ENCODE measurements at places on chromosomes 6 and 20. TPM values are rescaled to one million over a fixed set of nuclear protein-coding genes. Genes with fewer than 3 reads are reported as not detected.
A peak's percentile ranks its signal among the peaks of the same experiment; 100 is the strongest.

- DNase-seq: peak; percentile 55
- no peak overlapping the region for H3K27ac ChIP-seq
- no peaks in the 10 kb centered on the region for H3K36me3 ChIP-seq
- peaks cover 5% of the 10 kb centered on the region for H3K4me1 ChIP-seq
- no peak overlapping the region for H3K4me3 ChIP-seq
- H3K27me3 ChIP-seq: no peaks in the 10 kb centered on the region
Measured at GRCh38 chr6:109671733-109672132, 19.3 kb downstream of the AK9 start.

GRCh38 chr6:29696147-29697125 is 15.5 kb upstream of the ZFP57 start:
- no peak overlapping the region for H3K4me3 ChIP-seq
- H3K4me1 ChIP-seq: no peaks in the 10 kb centered on the region
- H3K36me3 ChIP-seq: no peaks in the 10 kb centered on the region
- no peak for DNase-seq
- no peak overlapping the region for H3K27ac ChIP-seq

DNA sequence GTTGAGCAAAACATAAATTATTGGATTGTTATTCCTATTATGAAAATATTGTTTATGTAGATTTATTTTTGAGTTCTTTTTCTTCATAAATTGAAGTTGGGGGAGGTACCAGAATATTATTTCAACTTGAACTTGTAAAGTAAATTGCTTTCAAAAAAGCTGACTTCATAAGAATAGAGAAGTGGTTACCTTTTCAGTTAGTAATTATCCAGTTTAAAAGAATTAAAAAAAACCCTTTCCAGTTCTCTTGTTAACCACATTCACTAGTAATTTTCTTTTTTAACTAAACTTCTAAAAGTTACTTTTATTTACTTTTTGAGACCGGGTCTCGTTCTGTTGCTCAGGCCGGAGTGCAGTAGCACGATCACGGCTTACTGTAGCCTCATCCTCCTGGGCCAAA is 124.3 kb downstream of the CDKAL1 start:
- H3K27ac ChIP-seq: no peak overlapping the region
- H3K4me3 ChIP-seq: no peak overlapping the region
- DNase-seq: no peak
- H3K36me3 ChIP-seq: no peaks in the 10 kb centered on the region

DNA sequence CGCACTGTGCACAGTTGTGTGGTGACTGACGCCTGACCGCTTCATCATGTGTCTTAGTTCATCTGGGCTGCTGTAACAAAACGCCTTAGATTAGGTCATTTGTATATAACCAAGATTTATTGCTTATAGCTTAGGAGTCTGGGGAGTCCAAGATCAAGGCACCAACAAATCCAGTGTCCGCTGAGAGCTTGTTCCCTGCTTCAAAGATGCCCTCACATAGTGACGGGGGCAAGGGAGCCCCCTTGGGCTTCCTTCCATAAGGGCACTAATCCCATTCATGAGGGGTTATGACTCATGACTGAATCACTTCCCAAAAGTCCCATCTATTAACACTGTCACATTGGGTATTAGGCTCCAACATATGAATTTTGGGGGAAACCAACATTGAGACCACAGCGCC is 34.6 kb downstream of the CYP24A1 start:
- H3K4me3 ChIP-seq: no peak overlapping the region
- no peaks in the 10 kb centered on the region for H3K27me3 ChIP-seq

DNA sequence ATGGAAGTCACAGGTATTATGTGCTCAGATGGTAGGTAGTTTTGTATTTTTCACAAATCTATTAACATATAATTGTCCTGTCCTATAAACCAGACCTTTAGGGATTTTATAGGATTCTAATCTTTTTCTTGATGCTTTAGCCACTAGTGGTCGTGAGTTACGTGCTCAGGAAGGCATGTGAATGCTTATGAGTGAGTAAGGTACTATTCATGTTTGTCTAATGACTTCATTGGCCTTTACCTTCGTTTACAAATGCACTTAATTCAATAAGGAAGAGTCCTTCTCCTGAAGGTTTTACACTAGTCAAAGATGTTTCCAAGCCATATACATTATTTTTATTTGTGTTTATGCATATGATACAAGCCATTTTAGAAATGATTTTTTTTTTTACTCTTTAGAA is 23.0 kb downstream of the PACRG start:
- DNase-seq: peak; percentile 65
- H3K27ac ChIP-seq: peak overlapping the region; percentile 1
- H3K4me1 ChIP-seq: no peaks in the 10 kb centered on the region
- no peaks in the 10 kb centered on the region for H3K27me3 ChIP-seq
- no peaks in the 10 kb centered on the region for H3K36me3 ChIP-seq
- no peak overlapping the region for H3K4me3 ChIP-seq

- H3K4me3 ChIP-seq: peak overlapping the region; percentile 72
- no peaks in the 10 kb centered on the region for H3K36me3 ChIP-seq
- no peak for DNase-seq
- peaks cover 45% of the 10 kb centered on the region for H3K4me1 ChIP-seq
- peak overlapping the region; percentile 57 for H3K27ac ChIP-seq
- H3K27me3 ChIP-seq: no peaks in the 10 kb centered on the region
Measured at GRCh38 chr20:328027-328974, 2.9 kb downstream of the SOX12 start.

DNA sequence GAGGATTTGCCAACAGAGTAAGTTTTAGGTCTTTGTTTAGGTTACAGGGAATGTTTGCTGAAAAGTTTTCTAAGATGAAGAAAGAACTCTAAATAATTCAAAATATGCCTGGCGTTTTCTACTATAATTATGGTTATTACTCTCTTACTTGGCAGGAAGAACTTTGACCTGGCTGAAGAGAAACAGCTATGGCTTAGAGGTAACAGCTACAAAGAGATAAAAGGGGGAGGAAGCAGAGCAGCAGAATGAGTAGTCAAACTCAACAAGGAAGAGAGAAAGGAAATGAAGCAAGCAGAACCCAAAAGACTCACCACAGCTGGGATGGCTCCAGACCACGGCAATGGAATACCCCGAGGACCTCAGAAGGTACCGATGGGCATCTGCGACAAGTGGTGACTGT is 95.6 kb downstream of the KIF16B start:
- no peak overlapping the region for H3K4me3 ChIP-seq
- H3K27me3 ChIP-seq: no peaks in the 10 kb centered on the region
- H3K27ac ChIP-seq: no peak overlapping the region
- H3K36me3 ChIP-seq: no peaks in the 10 kb centered on the region
- H3K4me1 ChIP-seq: no peaks in the 10 kb centered on the region
- DNase-seq: no peak

- no peak overlapping the region for H3K27ac ChIP-seq
- peaks cover 23% of the 10 kb centered on the region for H3K36me3 ChIP-seq
- H3K4me1 ChIP-seq: no peaks in the 10 kb centered on the region
- no peaks in the 10 kb centered on the region for H3K27me3 ChIP-seq
- no peak overlapping the region for H3K4me3 ChIP-seq
Measured at GRCh38 chr6:149385998-149386646, 13.9 kb upstream of the SUMO4 start.

GRCh38 chr6:57432157-57432556 is 114.7 kb downstream of the PRIM2 start:
- no peak overlapping the region for H3K27ac ChIP-seq
- no peaks in the 10 kb centered on the region for H3K27me3 ChIP-seq
- peak; percentile 63 for DNase-seq
- H3K36me3 ChIP-seq: no peaks in the 10 kb centered on the region
- peaks cover 8% of the 10 kb centered on the region for H3K4me1 ChIP-seq
- H3K4me3 ChIP-seq: no peak overlapping the region

- no peaks in the 10 kb centered on the region for H3K36me3 ChIP-seq
- peaks cover 36% of the 10 kb centered on the region for H3K27me3 ChIP-seq
- no peak for DNase-seq
- H3K4me3 ChIP-seq: no peak overlapping the region
- H3K4me1 ChIP-seq: no peaks in the 10 kb centered on the region
- no peak overlapping the region for H3K27ac ChIP-seq
Measured at GRCh38 chr6:43759136-43759906, 10.7 kb upstream of the VEGFA start.

- H3K4me1 ChIP-seq: peaks cover 12% of the 10 kb centered on the region
- no peaks in the 10 kb centered on the region for H3K27me3 ChIP-seq
- H3K36me3 ChIP-seq: no peaks in the 10 kb centered on the region
- DNase-seq: no peak
Measured at GRCh38 chr20:8647961-8648441, 420.9 kb upstream of the PLCB4 start.

The HUS1B gene
- total RNA-seq: 1.3 TPM

The MAP3K4 gene
- 22.1 TPM for total RNA-seq

The TPX2 gene
- total RNA-seq: 41.6 TPM

The RBPJL gene
- total RNA-seq: not detected

The TUBB2B gene
- total RNA-seq: 144 TPM

The USP49 gene
- 5.5 TPM for total RNA-seq
